ENCODE measurements at places on chromosomes 16 and 17.

DNA sequence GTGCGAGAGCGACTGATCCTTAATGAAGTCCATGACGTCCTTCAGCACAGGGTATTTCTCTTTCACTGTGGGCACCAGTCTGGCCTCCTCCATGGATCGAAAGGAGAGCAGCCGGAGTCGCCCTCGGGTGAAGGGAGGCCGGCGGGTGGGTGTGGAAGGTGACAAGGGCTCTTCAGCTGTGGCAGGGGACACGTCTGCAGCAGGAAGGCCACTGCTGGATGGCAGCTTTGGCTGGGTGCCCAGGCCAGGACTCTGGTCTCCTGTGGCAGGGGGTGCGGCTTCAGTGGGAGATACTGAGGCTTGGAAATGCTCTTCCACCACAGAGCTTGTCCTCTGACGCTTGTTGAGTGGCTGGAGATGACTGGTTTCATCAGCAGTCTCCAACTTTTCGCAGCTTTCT lies 78.5 kb downstream of the ZZEF1 start:
- DNase-seq = no peak

DNA sequence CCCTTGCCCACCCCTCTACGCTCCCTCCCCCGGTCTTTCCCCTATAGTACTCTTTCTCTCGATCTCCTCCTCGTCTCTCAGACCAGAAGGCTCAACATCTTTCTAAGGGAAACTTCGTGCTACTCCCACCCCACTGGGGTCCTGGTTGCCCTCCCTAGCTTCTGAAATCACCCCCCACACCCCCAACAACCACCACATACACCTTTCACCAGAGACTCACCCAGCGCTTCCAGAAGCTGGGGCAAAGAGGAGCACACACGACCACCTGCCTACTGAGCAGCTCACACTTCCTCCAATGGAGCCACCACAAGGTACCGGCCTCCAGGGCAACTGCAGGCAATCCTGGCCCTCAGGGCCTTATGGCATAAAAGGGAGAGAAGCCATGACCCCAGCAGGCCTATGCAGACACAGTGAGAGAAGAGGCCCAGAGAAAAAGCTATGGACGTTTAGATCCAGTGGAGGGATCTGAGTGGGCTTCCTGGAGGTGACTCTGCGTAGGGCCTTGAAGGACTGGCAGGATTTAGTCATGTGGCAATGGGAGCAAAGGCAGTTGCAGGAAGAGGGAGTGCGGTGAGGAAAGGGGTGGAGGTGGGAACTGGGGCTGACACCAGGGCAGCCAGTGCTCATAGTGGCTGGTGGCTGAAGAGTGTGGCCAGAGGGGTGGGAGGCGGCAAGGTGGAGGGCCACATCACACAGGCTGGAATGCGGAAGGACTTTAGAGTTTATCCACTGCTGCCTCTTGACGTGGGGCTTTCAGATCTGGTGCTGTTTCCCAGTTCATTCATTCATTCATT lies 12.1 kb upstream of the TMEM92 start:
- DNase-seq = no peak

GRCh38 chr17:38428112-38428642 lies at the start of gene ARHGAP23:
Gene ARHGAP23, plus strand, starts transcription at chr17:38428464. Its CDS starts 22 bp downstream, at chr17:38428486.
- no peak for DNase-seq

DNA sequence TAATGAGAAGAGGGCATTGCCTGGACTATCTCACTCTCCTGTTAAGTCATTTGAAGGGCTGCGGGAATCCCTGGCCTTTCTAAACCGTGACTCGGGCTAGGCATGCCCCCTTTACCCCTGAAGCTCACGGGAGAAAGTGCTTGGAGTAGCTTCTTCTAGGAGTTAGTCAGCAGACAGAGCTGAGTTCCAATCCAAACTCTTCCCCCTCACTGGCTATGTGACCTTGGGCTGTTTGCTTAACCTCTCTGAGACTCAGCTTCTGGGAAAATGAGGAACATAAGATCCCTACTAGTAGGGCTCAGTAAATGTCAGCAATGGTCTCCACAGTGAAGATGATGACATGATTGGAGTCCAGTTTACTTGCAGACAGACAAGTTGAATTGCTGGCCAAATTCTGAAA lies 5.7 kb upstream of the B9D1 start:
- DNase-seq = no peak

DNA sequence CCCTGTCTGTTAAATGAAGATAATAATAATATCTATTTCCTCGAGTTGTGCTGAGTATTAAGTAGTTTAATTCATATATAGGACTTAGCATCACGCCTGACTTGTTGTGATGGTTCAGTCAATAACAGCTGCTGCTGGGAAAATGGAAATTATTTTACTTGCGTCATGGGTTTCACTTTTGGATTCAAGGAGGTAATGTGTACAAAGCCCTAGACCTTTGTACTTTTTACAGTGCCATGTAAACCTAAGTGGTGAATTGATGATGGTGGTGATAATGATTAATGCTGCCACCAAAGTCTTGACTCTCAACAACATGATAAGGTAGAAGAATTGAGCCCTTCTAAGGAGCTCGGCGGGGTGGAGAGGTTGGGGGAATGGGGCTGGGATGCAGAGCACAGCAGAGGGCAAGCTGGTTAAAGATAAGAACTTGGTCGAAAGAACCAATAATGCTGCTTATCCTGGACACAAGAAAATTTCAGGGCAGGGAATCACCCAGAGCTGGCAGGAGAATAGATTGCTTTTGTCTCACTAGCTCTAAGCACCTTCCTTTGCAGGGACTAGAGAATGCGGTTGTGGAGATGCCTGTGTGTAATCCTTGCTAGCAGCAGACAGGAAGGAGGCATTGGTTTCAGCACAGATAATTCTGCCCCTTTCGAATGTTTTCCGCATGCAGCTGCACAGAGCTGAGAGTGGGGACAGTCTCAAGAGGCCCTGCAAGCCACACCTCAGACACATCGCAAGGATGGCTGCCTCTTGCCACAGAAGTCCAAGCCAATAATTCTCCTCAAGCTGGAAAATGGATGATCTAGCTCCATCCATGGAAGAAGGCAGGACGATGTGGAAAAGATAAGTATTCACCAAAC lies 187.1 kb downstream of the TMEM114 start:
- no peak for DNase-seq

DNA sequence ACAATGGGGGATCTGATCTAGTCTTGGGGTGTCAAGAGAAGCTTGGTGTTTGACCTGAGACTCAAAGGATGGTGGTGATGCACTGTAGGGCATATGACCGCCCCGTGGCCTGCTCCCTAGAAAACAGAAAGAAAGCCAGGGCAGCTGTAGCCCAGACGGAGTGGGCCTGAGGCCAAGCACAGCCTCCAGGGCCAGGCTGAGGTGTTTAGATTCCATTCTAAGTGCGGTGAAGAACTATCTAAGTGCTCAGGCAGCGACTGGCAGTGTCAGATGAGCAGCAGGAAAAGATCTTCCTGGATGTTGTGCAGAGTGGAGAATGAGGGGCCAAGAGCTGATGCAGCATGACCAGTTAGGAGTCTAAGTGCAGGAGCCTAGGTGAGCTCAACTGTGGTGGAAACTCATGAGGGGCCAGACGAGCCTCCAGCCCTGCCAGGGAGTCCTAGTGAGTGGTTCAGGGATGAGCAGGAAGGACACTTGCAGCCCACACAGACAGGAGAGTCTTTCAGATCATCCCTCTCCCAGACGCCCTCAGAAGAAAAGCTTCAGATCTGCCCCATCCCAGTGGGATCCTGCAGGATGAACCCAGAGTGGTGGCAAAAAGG lies 314.2 kb upstream of the CCL2 start:
- DNase-seq = no peak

GRCh38 chr17:57531648-57532504 lies 213.2 kb downstream of the CCDC182 start:
- no peak for DNase-seq

GRCh38 chr16:69089091-69089910 lies 16.2 kb upstream of the HAS3 start:
- no peak for DNase-seq

DNA sequence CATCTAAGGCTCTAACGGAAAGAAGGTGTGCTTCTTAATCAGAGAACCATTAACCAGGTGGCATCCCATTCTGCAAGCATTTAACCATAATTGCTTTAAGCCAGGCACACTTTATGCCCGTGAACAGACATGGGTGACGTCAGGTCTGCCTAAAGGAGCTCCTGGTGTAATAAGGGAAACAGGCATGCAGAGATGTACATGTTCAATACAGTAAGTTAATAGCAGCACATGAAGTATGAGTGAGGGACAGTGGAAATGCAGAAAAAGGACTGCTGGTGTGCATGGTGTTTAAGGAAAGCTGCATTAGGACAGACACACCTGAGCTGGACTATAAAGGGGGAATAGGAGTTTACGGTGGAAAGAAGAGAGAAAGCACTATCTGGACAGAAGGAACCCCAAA lies 18.6 kb downstream of the DYNLRB2 start:
- DNase-seq = no peak

DNA sequence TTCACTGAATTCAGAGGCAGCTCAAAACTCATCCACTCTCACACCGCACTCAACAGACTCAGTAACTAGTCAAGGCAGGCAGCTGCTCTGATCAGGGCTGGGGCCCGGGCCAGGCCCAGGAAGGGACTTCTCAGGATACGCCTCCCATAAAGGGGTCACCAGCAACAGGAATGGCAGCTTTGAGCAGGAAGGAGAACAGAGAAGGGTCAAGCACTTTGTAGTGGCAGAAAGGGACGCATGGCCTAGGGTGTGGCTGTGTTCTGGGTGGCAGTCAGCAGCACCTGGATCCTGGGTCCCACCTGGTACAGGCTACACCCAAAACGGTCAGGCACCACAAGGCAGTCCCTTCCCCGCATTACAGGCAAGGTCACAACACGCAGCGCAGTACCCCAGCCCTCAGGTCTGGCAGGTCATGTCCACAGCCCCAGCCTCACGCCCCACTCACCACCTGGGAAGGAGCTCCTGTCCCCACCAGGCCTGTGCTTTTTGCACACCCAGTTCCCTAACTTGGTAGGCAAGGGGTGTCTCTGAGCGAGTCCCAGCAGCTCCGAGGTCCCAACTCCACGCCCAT lies 99.7 kb downstream of the ZNF778 start:
- DNase-seq = no peak

- no peak for DNase-seq
Observed at GRCh38 chr17:29007456-29007855, 1.6 kb upstream of the SEZ6 start.

GRCh38 chr17:13323990-13324389 lies 277.7 kb downstream of the HS3ST3A1 start:
- no peak for DNase-seq

GRCh38 chr17:20979792-20980083 lies 63.1 kb downstream of the USP22 start:
- DNase-seq = no peak

DNA sequence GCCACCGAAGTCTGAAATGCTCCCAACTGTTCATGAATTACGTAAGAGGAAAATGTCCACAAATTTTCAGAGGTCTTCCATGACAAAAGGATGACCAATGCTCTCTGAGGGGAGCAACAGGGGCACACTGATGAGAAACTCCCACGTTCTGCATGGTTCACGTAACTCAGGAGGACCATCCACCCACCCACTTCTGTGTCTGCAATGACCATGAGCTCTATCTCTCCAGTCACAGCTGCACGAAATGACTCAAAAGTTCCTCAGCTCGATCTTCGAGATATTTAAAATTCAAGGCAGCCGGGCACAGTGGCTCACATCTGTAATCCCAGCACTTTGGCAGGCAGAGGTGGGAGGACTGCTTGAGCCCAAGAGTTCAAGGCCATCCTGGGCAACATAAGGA lies 15.8 kb downstream of the WDR45B start:
- no peak for DNase-seq

GRCh38 chr16:87895641-87896141 lies 26.4 kb upstream of the SLC7A5 start:
- no peak for DNase-seq

DNA sequence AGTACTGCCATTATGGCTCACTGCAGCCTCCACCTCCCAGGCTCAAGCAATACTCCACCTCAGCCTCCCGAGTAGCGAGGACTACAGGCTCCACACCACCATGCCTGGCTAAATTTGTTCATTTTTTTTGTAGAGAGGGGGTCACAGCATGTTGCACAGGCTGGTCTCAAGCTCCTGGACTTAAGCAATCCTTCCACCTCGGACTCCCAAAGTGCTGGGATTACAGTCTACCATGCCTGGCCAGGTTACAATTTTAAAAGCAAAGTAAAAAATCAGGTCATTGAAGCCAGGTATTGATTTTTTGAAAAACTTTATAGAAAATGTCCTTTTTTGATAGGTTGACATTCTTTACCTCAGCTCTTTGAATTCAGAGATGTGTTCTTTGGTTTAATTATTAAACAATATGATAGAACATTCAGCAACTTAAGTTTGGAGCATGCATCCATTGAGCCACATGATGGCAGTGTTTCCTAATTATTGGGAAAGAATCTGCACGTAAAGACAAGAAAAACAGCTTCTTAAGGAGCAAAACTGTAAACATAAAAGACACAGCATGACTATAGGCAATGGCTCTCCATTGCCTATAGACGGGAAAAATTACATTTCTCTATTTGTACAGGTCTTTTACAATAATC lies 1.7 kb upstream of the SLC16A11 start:
- DNase-seq = peak; percentile 66

GRCh38 chr16:59697761-59698160 lies 963.6 kb upstream of the GOT2 start:
- no peak for DNase-seq

- no peak for DNase-seq
Observed at GRCh38 chr16:46712911-46713310, 23.5 kb downstream of the ORC6 start.
